ENCODE measurements at places on chromosomes 6 and 20.

GRCh38 chr6:37600312-37600916 lies 97.3 kb downstream of the MDGA1 start:
- DNase-seq = no peak

- no peak for DNase-seq
Measured at GRCh38 chr6:156563714-156564113, 213.5 kb upstream of the ARID1B start.

DNA sequence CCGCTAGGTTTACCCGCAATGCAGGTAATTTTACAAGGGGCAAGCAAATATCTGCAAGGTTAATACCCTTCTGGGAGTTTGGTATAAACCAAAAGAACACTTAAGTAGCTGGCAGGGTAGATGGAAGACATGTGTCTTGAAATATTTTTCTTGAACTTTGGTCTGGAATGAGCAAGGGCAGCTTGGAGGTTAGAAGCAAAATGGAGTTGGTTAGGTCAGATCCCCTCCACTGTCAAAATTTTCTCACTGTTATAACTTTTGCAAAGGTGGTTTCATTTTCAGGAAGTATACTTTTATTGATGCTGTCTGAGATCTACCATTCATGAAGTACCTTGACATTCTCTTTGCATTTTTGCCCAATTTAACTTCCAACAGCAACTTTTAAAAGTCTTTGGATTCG lies 13.3 kb upstream of the KIAA1586 start:
- DNase-seq = no peak

DNA sequence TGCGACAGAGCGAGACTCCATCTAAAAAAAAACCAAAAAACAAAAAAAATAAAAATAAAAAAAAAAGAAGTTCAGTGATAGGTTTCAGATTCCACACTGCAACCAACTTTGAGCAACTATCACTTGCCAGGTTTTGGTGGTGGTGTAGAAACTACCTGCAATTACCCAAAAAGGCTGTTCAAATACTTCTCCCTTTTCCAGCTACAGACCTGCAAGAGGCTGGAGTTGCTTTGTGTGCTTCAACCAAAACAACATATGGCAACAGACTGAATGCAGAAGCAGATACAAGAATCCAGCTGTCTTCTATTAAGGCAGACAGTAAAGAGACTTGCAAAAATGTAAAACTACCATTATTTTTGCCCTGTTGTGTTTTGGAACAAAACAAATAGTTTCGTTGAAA lies 9.3 kb upstream of the BCAS1 start:
- no peak for DNase-seq

DNA sequence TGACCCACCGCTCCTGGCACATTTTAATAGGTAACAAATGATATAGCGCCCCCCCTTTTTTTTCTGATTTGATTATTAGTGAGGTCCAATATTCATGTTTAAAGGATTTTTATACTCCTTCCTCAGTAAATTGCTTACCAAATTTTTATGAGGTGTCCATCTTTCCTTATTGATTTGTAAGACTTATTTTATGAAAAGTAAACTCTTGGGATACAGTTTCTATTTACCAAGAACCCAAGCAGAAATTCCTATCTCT lies 25.1 kb downstream of the TRIM27 start:
- DNase-seq = no peak

DNA sequence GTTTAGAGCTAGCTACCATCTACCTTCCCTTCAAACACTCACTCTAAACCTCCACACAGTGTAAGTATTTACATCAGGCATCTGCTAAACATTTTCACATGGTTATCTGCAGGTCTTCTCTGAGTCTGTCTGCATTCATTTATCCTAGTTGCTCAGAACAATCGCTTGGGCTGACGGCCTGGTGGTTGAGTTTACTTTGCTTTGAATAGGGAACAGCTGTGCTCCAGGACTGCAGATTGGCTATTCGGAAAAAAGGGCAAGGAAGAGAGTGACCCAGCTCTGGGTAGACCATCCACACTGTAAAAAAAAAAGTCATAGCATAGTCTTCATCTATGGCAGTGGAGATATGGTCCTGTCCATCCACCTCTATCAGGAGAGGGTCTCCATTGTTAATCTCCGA lies 115.3 kb upstream of the ESR1 start:
- no peak for DNase-seq

DNA sequence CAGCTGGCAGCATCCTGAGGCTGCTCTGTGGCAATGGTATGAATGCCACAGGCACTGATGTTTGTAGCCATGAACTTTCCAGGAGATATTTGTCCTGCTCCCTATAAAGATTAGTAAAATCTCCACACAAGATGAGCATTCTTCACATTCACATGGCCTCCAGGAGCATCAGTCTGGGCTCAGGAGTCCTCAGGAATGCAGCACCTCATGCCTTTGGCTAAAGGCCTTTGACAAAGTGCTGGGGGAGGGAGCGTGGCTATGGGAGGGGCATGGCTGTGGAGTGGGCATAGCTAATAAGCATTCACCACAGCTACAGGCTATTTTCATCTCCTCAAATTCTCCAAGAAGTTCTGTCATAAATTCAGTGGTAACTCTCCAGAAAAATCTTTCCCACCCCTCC lies 90.5 kb upstream of the LY86 start:
- no peak for DNase-seq

GRCh38 chr6:156337801-156338200 lies 439.4 kb upstream of the ARID1B start:
- DNase-seq = no peak

DNA sequence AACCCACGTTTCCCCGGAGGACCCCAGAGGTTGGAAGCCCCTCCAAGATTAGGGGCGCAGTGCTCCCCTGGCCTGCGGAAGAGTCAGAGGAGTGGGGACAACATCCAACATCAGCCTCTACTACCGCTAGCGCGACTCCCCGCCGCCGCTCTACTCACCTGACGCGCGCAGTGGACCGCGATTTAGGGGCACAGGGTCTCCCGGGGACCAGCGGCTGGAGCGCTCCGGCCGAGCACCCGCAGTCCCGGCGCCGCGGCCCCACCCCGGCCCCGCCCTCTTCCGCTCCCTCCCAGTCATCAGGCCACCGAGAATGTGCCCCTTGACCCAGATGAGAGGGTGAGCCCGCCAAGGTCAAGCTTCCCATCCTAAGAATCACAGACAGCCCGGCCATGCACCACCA lies at the start of gene ZFP57:
Gene ZFP57 (minus strand): TSS at position 249 of the 400 bp plus-strand sequence. CDS start 4,149 bp downstream, outside the sequence.
- DNase-seq = no peak

DNA sequence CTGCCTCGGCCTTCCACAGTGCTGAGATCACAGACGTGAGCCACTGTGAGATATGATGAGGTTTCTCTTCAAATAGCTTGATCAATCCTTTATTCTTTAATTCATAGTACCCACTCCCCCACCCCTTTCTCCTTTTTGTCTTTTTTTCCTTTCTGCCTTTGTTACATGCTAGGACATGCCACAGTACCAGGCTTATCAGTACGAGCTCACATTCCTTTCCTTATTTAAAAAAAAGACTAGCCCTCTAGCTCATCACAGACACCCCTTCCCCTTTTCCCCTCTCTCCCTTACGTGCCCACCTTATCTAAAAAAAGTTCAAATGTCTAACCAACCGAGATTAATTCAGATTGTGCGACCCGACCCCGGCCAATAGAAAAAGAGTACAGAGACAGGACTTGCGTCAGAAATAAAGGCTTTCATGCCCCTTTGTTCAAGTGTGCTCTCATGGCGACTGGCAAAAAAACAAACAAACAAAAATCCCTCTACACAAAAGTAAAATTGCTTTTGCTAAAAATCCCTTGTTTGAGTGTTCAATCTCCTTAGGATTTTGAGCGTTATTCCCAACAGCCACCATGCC lies 49.2 kb downstream of the MRAP2 start:
- no peak for DNase-seq

DNA sequence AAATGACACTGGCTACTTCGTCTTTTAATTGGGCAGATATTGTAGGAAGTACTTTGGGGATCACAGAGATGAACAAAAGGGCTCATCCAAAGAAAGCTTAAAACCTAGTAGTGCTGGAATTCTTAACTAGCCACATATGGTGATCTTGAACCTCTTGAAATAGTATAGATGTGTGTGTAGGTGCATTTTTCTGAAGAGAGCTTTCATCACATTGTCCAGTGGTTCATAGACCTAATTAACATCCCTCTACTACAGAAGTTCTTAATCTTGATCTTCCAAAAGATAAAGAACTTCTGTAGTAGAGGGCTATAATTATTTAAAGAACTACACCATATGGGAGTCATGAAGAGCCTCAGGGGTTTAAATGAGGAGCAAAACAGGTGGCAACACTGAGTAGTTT lies 2.3 kb upstream of the PRIM2 start:
- peak; percentile 72 for DNase-seq

Data from fibroblast of upper back skin (primary cell).